Subcutaneous adipose tissue (tissue), 4 donors: ENCODE measurements at places on chromosomes 16 and 17. TPM values are rescaled to one million over a fixed set of nuclear protein-coding genes. Genes with fewer than 3 reads are reported as not detected.

Gene TBC1D3
- total RNA-seq = not detected

Gene PFN1
- total RNA-seq = 353 TPM

Gene ZFPM1
- total RNA-seq = not detected

Gene C16orf46
- not detected for total RNA-seq

Gene HBM
- 1.3 TPM for total RNA-seq

Gene PPM1D
- total RNA-seq = 16.1 TPM

Gene MMP15
- 3.1 TPM for total RNA-seq

Gene OR1A1
- total RNA-seq = not detected

Gene TP53TG3
- not detected for total RNA-seq

Gene COPRS
- 64.6 TPM for total RNA-seq

Gene RPH3AL
- total RNA-seq = 49.2 TPM

Gene TBX2
- total RNA-seq = 16.2 TPM

Gene SLFN12L
- 20.5 TPM for total RNA-seq
